Thoracic aorta (tissue), 2 donors: ENCODE measurements at places on chromosomes 6 and 20. TPM values are rescaled to one million over a fixed set of nuclear protein-coding genes. Genes with fewer than 3 reads are reported as not detected.

Gene FAM8A1
- total RNA-seq = 38.6 TPM

- DNase-seq = no peak
These were observed 17.3 kb downstream of the DST start for GRCh38 chr6:56625356-56625755.

Gene MAP7
- 5.1 TPM for total RNA-seq

- DNase-seq = no peak
These were observed 405.7 kb downstream of the RNF144B start for GRCh38 chr6:18792866-18793265.

- DNase-seq = no peak
These were observed 565 bp downstream of the QKI start for GRCh38 chr6:163414946-163415619.

DNA sequence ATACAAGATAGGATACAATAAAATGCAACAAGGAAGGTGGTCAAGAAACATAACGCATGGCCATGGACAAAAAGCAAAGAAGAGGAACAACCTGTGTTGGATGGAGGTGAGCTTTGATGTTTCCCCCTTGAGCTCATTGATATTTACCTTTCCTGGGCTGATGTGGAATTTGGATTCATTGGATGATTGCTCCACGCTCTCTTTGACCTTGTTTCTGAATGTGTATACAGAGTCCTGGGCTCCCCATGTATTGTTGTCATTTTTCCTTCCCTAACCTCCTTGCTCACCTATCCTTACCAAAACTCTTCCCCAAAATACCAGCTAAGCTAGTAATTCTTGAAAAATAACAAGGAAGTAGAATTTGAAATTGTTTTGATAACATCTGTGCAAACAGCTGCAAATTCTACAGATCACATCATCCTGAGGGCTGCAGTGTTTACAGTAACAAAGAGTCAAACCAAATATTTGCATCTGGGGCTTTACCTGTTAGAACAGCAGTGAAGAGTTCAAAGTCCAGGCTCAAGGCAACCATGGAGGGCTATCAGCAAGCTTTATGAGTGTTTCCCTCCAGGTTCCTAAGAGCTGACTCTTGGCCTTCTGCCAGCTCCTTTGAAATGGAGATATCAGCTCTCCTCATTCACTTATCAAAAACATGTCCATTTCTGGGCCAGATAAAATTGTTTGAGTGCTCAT lies 214.3 kb upstream of the MARCKS start:
- DNase-seq = no peak

Gene SUMO4
- 5.6 TPM for total RNA-seq

DNA sequence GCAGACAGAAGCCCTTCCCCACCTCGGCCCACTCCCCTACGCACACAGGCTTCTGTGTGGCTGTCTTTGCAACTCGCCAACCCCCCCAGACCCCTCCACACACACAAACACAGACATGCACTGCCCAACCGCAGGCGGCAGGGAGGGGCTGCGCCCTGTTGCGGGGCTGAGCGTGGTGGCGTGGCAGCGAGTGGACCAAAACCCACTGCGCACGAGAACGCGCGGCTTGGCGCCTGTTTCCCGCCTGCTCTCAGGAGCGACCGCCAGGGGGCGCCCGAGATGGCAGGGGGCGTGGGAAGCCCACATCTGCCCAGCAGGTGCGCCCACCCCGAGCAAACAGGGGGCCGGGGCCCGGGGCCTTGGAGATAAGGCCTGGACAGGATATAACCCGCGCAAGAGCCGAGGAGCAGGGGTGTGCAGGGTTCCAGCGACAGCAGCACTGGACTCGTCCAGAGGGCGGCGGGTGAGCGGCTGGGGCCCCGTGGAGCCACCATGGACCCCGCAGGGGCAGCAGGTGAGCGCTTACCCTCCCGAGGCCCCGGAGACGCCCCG lies at the start of gene RBPJL:
Gene RBPJL, plus strand, starts transcription at position 410 of the 552 bp plus-strand sequence. Its CDS starts 83 bp downstream, at position 493.
- DNase-seq = no peak

DNA sequence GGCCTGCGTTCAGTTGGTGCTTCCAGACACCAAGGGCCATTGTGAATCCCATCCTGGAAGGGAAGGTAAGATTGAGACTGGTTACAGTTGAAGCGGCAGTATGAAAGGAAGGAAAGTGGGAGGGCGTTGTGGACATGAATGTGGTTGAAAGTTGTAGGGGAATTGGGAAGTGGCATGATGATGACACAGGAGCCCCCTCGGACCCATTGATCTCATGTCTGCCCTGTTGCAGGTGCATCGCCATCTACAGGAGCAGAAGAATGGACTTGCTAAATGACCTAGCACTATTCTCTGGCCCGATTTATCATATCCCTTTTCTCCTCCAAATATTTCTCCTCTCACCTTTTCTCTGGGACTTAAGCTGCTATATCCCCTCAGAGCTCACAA lies 5.5 kb downstream of the HLA-DQA1 start:
- DNase-seq = no peak

- no peak for DNase-seq
These were observed 308.1 kb upstream of the SPTLC3 start for GRCh38 chr20:12700701-12701100.

Gene BEND6
- total RNA-seq = 0.21 TPM

Gene RUNX2
- 7.9 TPM for total RNA-seq

GRCh38 chr20:34558320-34559218 lies at the start of gene MAP1LC3A:
Gene MAP1LC3A, plus strand, starts transcription at chr20:34558718. Its CDS starts 151 bp downstream, at chr20:34558869.
- peak; percentile 90 for DNase-seq

- no peak for DNase-seq
These were observed 21.5 kb upstream of the DSE start for GRCh38 chr6:116349216-116349615.

DNA sequence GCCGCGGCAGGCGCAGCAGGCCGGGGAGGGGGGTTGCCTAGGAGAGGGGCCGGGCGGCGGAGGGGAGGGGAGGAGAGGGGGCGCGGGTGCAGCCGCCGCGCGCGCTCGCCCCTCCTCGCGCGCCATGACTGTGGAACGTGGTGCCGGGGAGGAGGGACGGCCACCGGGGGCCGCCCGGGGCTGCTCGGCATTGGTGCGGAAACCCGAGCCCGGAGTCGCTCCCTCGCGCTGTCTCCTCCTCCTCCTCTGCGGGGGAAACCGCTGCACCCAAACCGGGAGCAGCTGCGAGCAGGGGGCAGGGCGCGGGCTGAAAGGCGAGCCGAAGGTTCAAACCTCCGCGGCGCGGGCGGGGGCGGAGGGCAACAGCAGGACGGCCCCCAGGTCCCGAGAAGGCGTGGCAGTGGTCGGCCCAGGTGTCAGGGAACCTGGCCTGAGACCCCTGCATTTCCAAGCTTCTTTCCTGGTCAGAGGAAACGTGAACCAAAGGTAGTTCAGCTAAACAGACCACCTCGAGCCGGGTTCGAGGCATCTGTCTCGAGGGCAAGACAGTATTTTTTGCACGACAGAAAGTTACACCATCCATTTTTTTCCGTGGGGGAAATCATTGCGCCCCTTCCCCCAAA lies 1.4 kb upstream of the TRERF1 start:
- no peak for DNase-seq

GRCh38 chr20:12130781-12131180 lies 213.1 kb downstream of the BTBD3 start:
- no peak for DNase-seq

DNA sequence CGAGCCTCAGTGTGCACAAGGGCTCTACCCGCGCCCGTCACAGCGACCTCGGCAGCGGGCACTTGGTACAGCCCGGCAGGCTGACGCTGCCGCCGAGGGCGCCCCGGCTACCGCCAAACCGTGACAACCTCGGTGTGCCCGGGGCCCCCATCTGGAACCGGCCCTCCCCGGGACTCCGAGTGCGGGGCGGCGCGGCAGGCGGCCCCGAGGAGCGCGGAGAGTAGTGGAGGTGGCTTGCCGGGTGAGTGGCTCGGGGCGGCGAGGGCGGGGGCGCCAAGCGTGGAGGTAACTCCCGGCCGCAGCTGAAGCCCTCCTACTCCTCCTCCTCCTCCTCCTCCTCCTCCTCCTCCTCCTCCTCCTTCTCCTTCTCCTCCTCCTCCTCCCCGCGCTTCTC lies at the start of gene ISM1:
Gene ISM1, plus strand, starts transcription at position 371 of the 394 bp plus-strand sequence. CDS start 503 bp downstream, outside the sequence.
- DNase-seq = no peak

Gene TFAP2A
- total RNA-seq = 0.78 TPM

Gene OGFRL1
- 30.5 TPM for total RNA-seq

DNA sequence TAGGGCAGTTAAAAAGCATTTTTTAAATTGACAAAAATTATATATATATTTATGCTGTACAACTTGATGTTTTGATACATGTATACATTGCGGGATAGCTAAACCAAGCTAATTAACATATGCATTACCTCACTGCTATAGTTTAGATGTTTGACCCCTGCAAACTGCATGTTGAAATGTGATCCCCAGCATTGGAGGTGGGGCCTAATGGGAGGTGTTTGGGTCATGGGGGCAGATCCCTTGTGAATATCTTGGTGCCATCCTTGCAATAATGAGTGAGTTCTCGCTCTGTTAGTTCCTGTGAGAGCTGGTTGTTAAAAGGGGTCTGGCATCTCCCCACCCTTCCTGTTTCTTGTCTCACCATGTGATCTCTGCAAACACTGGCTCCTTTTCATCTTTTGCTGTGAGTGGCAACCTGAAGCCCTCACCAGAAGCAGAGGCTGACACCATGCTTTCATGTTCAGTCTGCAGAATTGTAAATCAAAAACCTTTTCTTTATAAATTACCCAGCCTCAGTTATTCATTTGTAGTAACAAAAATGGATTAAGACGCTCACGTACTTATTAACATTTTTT lies 111.8 kb downstream of the MCHR2 start:
- DNase-seq = no peak

DNA sequence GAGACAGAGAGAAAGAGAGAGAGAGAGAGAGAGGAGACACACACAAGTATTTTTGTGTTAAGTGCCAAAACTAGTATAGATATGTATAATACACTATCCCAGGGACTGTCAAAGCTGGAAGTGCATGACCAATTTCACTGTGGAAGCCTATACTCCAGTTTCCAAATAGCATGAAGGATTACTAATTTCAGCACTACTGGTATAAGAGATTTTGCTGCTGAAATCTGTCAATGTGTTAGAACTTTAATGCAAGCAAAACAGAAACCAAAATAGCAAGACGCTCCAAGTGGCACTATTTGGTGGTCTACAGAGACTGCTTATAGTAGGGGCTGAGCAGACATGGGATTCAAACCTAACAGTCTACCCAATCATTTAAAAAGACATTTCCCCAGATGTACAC lies 284.8 kb downstream of the BTBD9 start:
- no peak for DNase-seq

- DNase-seq = no peak
These were observed 353.5 kb downstream of the SMOC2 start for GRCh38 chr6:168794491-168794890.

DNA sequence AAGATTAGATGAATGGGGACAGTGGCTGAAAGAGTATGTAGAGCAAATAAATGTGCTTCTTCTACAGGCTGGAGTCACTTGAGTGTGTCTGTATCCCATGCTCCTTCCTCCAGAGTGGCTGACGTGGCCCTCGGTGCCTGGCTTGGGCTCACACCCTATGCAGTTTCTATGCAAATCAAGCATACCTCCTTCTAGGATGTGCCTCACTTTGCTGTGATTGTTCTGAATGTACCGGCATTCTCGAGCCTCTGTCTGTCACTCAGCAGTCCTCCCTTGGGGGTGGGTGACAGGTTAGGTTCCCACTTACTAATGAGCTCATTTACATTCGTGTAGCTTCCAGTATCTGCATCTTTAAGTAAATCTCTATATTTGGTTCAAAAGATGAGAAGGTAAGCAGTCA lies 55.1 kb upstream of the HDDC2 start:
- no peak for DNase-seq

Gene SLC32A1
- total RNA-seq = not detected

GRCh38 chr20:63704749-63705117 lies 3.0 kb downstream of the ARFRP1 start:
- DNase-seq = no peak

Gene MYH7B
- 0.14 TPM for total RNA-seq
